ENCODE measurements at places on chromosomes 16 and 17.

GRCh38 chr17:32256012-32256700 is 9.5 kb upstream of the RHBDL3 start:
- DNase-seq = no peak

DNA sequence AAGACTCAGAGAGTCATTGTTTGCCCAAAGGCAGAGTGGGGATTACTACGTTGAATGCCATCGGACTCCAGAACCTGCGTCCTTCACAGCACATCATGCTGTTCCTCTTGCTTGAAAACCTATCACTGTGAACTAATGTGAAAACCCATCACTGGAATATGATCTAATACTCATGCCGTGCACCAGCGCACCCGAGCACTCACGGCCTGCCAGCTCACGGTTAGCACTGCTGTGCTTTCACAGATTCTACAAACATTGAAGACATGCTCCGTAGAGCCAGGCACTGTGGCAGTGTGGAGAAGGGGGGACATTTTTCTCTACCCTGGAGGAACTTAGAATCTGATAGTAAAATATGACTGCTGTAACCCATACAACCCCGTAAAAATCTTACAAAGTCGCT is 350.4 kb downstream of the C16orf95 start:
- no peak for DNase-seq

DNA sequence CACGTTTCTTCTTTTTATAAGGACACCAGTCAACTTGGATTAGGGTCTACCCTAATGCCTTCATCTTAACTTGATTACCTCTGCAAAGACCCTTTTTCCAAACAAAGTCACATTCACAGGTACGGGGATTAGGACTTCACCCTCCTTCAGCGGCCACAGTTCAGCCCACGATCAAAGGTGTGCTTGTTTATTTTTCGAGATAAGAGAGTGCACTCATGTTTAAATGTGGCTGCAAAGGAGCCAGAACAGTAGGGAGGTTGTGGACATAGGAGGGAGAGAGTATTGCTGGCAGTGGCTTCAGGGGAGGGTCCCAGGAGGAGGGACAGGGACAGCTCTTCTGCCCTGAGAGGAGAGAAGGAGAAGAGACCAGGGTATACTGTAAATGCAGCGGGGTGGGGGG is 46.7 kb downstream of the MGAT5B start:
- DNase-seq = no peak

GRCh38 chr16:84754353-84754856 is 54.6 kb downstream of the USP10 start:
- DNase-seq = peak; percentile 89

DNA sequence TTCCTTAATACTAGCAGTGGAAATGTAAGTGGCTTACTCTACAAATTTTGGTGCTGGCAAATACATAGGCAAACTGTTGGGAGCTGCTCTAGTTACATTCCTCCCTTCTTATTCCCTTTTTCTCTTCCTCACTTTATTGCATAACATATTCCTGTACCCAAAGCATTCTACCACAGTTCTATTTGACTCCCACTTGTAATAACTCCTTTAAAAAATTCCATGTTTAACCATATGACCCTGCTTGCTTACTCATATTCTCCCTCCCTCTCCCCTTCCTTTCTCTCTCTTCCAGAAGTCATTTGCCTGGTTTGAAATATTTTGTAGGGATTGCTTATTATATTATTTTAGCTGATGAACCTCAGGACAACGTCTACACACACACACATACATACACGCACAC is 22.7 kb downstream of the NQO1 start:
- DNase-seq = no peak

DNA sequence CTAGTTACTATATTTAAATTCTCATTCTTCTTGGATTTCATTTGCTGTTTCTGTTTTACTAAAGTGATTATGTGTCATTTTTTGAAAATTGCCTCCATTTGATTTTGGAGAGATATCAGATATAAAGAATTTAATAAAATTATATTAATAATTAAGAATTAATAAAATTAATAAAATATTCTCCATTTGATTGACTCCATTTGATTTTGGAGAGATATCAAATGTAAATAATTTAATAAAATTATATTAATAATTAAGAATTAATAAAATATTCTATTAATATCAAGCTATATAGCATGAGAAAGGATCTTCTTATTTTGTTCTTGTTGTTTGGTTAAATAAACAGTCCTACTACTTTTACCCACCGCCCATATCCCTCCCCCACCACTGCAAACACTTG is 23.0 kb downstream of the STXBP4 start:
- no peak for DNase-seq

DNA sequence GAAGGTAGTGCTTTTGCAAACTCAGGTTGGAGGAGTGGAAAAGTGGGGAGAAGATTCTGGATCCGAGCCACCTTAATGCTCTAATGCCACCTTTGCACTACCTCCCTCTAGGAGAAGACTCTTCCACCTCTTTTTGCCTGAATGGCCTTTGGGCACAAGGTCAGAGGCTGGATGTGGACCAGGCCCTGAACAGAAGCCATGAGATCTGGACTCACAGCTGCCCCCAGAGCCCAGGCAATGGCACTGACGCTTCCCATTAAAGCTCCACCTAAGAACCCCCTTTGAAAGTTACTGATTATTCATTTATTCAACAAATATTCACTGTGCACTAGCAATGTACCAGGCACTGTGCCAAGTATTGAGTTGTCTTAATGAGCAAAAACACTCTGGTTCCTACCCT is 3.2 kb downstream of the SHBG start:
- DNase-seq = no peak

DNA sequence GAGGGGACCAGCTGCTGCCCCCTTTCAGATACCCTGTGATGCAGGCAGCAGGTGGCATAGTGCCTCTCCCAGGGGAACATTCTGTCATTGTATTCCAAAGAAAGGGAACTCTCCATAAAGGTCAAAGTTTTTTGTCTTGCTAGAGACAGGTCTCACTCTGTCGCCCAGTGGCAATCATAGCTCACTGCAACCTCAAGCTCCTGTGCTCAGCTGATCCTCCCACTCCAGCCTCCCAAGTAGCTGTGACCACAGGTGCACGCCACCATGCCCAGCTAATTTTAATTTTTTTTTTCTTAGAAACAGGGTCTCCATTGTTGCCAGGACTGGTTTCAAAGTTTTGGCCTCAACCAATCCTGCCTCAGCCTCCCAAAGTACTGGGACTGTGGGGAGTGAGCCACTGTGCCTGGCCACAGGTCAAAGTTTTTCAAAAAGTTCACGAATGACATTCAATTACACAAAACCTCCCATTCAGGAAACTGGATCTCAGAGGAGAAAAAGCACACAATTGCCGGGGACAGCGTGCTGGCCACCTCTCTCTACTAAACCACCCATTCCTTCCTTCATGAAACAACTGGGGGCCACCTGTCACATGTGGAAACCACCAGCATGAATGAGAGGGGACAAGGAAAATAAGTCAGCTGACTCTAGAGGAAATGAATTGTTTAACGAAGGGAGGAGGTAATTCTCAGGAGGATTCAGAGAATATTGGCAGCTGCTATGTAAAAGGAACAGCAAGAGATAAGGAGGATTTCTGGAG is 80.0 kb downstream of the MARCHF10 start:
- DNase-seq = no peak

DNA sequence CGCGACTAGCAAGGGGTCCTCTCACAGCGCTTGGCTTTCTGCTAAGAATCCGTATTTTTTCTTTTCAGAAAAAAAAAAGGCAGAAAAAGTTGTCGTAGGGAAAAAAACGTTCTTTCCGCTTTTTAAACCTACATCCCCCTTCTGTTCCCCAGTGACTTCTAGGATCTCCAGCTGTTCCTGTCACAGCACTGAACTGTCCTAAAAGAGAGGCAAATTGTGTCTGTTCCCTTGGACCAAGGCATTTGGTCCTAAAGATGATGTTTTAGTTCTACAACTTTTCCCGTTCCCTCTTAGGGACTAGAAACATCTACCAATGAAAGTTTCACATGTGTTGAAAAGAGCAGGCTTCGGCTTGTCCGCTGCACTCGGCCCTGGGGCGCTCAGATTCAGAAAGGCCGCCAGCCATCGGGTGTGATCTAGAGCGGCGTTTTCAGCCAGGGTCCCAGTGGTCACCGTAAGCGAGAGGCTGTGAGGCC is 100.7 kb upstream of the CHMP6 start:
- no peak for DNase-seq

- no peak for DNase-seq
Observed at GRCh38 chr17:44351464-44351863, 6.4 kb downstream of the GRN start.

Measured in inflammatory macrophage treated with lipopolysaccharide for 4 hours (primary cell).